Fibroblast of villous mesenchyme (primary cell): ENCODE measurements at places on chromosomes 7 and 10.

DNA sequence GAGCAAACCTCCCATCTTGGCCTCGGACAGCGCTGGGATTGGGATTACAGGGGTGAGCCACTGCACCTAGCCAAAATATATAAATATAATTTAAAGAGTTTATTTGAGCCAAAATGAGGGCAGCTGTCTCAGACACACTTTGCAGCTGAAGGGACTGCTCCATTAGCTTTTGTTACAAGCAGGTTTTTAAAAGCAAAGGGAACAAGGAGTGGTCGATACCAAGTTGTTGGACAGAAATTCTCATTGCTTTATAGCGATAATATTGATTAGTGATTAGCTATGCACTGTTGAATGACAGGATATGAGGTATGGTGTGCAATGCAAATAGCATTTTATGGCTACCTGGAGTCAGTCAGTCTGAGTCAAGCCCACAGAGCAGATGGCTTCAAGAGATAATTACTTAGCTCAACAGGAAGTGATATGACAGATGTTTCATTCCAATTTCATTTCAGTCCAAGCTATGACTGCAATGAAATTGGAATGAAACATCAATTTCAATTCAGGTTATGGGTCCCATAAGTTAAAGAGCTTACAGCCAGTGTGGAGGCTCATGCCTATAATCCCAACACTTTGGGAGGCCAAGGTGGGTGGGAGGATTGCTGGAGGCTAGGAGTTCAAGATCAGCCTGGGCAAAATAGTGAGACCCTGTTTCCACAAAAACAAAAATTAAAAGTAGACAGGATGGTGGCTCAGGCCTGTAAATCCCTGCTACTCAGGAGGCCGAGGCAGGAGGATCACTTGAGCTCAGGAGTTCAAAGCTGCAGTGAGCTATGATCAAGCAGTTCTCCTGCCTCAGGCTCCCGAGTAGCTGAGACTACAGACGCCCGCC, 23.1 kb downstream of the TYW1 start:
- DNase-seq: peak; percentile 23

DNA sequence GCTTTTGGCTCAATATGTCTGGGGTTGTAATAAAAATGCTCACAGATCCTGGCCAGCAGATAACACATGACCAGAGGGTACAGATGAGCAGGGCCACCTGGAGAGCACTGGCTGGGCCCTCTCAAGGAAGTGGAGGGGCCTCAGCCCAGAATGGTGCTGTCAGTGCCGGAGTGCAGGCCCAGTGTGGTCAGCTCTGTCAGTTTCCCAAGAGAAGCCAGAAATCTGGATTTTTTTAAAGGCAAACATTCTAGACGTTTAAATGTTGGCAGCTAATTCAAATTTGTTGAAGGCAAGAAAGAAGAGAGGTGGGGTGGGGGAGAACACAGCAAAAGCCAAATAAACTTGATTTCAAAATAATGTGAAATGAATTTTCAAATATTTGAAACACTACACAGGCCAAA, 2.0 kb downstream of the C10orf105 start:
- DNase-seq: peak; percentile 55

DNA sequence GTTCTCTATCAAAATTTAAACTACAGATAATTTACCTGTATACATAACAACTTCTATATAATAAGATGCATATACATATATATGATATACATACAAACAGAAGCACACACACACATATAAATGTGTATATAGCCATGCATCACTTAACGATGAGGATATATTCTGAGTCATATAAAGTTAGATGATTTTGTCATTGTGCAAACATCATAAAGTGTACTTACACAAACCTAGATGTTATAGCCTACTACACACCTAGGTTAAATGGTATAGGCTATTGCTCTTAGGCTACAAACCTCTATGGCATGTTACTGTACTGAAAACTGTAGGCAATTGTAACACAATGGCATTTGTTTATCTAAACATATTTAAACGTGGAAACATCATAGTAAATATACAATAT, 937.6 kb upstream of the KCND2 start:
- no peak for DNase-seq

GRCh38 chr7:154424350-154424749, 372.2 kb downstream of the DPP6 start:
- DNase-seq: no peak

DNA sequence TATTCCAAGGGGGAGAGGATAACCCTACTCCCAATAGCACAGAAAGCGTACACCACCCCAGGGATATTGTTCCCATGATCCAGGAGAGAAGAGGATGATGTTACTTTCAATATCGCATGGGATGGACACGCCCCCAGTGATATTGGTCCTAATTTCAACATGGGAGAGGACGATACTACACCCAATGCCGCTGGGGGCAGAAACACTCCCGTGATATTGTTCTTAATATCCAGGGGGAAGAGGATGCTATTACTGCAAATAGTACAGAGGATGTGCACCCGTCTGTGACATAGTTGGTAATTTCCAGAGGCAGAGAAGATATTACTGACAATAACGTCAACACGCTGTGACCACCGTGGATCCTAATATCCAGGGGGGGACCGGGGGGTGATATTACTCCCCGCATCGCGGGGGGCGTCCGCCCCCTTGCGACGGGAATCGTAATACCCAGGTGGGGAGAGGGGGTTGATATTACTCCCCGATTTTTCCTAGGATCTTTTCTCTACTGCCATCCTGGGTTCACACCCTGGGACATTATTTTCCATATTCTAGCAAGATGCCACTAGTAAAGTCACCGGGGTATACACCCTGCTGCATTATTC, 16.6 kb downstream of the MEIG1 start:
- DNase-seq: no peak

GRCh38 chr7:53811555-53812079, 730.6 kb upstream of the VSTM2A start:
- peak; percentile 81 for DNase-seq
